Psoas muscle (tissue), 8 donors: ENCODE measurements at places on chromosomes 12 and 14. TPM values are rescaled to one million over a fixed set of nuclear protein-coding genes. Genes with fewer than 3 reads are reported as not detected.

The SMOC1 gene
- total RNA-seq, result 4.2 TPM

DNA sequence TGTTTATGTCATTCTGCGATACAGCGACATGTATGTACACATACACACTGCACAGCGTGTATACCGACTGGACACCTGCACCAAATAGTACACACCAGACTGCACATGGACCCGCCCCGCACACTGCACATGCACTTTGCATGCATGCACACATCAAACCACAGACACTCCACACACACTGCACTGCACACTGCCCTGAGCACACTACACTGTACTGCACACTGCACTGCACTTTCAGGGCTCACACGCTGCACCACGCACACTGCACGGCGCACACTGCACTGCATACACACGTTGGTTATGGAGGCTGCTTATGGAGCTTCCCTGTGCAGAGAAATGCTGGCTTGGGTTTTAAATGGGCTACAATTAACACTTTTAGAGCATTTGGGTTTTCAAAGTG, 1.6 kb downstream of the PAPLN start:
- no peak for DNase-seq

The CBLN3 gene
- 0.84 TPM for total RNA-seq

DNA sequence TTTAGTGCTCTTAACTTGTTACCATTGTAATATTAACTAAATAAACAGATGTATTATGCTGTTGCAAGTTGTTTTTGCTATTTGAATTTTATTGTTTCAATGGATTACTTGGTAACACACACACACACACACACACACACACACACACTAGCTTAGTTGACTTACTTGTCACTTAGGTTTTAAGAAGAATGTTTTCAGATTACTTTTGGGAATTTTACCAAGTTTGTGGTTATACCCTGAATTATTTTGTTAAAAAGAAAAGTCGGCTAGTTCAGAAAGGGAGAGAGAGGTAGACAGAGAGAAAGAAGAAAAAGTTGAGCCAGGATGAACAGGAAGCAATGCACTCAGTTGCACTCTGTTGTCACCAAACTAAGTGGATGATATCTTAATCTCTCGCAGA, 5.3 kb downstream of the SSTR1 start:
- DNase-seq, result no peak

- DNase-seq, result no peak
These were observed 25.3 kb upstream of the TMEM106C start for GRCh38 chr12:47938093-47938492.

DNA sequence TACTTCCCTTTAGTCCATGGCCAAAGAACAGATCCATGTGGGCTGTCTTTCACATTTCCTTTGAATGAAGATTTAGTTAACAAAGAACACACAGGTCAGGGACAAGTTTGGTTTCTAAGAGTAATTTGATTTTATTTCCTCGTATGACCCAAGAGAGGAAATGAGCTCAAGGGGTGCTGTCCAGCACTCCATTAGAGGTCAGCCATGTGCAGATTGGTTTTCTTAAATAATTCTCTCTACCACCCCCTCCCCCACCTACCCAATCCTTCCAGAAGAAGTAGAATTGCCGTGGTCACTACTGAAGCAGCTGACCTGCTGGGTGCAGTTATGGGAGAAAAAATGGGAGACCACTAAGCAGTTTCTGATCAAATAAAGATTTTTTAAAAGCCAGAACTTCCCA, 13.9 kb upstream of the OAS1 start:
- no peak for DNase-seq

- no peak for DNase-seq
These were observed 601.4 kb upstream of the NOVA1 start for GRCh38 chr14:27199272-27199671.

The TMEM120B gene
- total RNA-seq, result 19.2 TPM

GRCh38 chr14:69317780-69318179, 57.8 kb downstream of the GALNT16 start:
- no peak for DNase-seq

DNA sequence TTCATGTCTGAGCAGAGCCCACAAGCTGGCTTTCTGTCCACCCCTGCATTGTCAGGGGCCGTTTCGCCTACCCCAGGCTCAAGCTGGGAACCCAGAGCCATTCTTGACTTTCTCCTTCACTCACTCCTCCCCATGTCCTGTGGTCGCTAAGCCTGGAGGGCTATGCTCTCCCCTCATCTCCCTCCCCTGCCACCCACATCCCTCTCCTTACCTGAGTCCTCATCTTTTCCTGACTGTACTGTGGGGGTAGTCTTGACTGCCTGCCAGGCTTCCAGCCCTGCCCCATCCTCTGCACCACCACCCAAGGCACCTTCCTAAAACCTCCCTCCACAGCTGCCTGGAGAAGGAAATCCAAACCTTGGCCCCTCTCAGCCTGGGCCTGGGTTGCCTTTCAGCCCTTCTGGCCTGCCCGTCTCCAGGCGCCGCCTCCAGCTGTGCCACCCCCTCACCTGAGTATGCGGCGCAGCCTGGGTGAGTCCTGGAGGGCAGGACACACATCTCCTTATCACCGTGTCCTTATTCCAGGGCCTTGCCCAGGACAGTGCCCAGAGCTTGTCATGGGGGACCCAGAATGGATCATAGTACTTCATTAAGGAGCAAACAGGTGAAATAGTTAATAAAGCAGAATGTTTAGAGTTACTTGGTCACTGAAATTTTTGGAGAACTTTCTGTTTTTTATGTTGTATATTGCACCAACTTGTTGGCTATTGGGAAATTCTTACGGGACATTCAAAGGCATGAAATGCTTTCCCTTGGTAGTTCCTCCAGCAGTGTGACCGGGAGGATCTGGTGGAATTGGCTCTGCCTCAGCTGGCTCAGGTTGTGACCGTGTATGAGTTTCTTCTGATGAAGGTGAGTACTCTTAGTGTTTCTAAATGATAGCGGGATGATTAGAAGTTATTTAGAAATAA, 14.5 kb downstream of the ZNF839 start:
- no peak for DNase-seq

The CLEC2A gene
- total RNA-seq, result not detected

The ACSS3 gene
- total RNA-seq, result 21.9 TPM

DNA sequence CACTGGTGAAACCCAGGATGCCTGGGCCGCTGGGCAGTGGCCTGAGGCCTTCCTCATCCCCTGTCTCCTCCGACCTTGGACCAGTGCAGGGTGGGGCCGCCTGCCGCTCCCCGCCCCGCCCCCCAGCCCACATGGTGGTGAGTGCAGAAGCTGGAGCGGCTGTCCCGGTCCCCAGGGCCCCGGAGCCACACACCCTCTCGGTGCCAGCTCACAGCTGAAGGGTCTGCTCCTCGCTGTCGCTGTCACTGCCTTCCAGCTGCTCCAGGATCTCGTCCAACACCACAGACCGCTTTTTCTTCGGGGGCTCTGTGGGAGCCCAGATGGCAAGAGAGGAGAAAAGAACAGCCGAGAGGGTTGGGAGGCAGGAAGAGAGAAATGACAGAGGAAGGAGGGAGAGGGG, 143.1 kb downstream of the RBM19 start:
- no peak for DNase-seq

The SERPINA4 gene
- total RNA-seq, result not detected
